Stimulated activated CD4-positive, alpha-beta T cell treated with anti-CD3 and anti-CD28 coated beads, Interleukin-1b, Interleukin-23, amount 100 ng/mL, for 24 hours (primary cell): ENCODE measurements at places on chromosomes 1 and 21.
A peak's percentile ranks its signal among the peaks of the same experiment; 100 is the strongest.

DNA sequence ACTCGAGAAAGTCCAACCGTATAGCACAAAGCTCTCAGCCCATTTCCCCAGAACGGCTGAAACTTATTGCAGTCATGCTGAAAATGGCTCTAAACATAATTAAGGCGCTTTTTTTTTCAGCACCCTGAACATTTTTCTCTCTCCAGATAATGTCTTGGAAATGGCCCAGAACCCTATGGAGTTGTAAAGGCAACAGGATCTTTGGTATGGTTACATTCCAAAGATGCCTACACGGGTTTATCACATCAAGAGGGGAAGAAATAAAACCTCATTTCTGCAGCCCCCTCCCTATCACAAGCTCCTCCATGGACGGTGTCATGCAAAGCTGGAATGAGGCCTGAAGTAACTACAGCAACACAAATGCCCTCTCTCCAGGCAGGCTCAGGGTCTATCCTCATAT lies 126.4 kb upstream of the GALNT2 start:
- DNase-seq: no peak

DNA sequence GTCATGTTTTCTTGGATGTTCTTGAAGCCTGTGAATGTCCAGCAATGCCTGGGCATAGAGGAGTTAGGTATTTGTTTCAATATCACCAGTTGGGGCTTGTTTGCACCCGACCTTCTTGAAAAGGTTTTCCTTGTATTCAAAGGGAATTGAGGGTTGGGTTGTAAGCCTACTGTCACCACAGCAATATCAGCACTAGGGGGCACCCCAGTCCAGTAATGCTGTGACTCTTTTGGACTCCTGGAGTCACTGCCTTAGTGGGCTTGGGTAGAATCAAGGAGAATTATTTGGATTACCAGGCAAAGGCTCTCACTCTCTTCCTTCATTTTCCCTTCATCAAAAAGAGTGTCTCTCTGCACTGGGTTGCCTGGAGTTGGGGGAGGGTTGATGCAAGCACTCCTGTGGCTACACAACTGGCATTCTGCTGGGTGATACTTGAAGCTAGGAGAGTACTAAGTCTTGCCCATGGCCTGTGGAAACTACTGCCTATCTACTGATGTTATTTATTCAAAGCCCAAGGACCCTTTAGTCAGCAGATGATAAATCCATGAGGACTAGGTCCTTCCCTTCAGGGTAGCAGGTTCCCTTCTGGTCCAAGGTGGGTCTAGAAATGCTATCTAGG lies 34.5 kb downstream of the OR10R2 start:
- DNase-seq: peak; percentile 23

- no peak for DNase-seq
Observed at GRCh38 chr1:244273845-244274619, 177.7 kb downstream of the ADSS2 start.

DNA sequence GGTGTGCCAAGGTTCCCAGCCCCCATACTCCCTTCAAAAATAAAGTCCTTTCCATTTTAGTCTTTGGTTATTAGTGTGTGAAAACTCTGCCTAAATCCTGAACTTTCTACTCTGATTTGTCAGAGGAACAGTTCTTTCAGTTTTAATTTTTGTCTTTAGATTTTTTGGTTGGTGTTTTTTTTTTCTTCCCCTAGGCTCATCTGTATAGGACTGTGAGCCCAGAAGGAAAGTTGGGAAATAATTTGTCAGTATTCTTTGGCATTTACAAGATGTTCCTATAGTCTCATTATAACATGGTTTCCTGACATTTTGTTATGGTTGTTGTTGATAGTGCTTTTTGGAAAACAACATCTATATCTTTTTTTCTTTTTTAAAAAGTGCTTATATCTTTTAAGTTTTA lies 38.0 kb downstream of the LAMC1 start:
- DNase-seq: no peak

- DNase-seq: no peak
Observed at GRCh38 chr1:116819081-116819480, 64.9 kb downstream of the CD2 start.

GRCh38 chr1:217004776-217005436 lies 281.7 kb upstream of the ESRRG start:
- DNase-seq: no peak

DNA sequence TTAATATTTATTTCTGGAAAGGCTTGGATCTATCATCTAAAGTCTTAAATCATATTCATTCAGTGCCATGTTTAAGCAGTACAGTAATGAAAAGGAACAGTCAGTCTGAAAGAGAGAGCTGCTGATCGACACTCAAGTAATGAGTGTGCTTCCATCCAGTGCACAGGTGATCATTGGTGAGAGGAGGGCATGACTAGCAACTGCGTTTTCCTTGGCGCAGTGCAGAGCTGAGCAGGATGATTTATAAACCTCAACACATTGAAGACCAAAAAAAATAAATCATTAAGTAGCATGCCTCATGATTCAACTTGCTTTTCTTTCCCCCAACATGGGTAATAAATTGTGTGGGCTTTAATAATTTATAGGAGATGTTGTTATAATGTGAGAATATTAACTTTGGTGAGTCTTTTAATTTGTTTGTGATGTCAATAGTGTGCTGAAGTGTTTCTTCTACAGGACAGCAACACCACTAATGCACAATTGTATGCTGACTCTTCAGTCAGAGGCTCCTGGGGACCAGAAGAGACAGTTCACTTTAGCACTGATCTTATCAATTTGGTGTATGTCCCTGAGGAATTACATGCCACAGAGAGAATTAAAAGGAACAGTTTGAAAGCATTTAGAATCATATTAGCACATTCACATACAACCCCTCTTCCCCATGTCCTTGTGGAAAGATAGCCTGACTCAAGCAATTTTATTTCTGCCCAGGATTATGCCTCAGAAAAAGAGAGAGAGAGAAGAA lies 199.7 kb upstream of the ADGRL2 start:
- DNase-seq: no peak

DNA sequence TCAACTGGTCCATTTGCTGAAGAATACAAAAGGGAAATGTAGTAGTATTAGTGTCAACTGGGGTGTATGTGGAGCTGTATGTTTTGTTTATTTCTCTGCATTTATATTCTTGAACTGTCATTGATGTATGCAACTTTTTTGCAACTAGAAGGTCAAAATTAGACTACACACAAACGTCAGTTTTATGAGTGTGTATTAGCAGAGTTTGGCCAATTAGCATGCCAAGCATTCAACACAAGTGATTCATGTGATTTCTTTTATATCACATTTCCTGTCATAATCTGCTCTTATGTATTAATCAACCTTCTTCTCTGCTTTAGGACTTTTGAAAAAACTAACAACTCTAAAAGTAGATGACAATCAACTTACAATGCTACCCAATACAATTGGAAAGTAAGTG lies 211.1 kb downstream of the LRRC40 start:
- no peak for DNase-seq

DNA sequence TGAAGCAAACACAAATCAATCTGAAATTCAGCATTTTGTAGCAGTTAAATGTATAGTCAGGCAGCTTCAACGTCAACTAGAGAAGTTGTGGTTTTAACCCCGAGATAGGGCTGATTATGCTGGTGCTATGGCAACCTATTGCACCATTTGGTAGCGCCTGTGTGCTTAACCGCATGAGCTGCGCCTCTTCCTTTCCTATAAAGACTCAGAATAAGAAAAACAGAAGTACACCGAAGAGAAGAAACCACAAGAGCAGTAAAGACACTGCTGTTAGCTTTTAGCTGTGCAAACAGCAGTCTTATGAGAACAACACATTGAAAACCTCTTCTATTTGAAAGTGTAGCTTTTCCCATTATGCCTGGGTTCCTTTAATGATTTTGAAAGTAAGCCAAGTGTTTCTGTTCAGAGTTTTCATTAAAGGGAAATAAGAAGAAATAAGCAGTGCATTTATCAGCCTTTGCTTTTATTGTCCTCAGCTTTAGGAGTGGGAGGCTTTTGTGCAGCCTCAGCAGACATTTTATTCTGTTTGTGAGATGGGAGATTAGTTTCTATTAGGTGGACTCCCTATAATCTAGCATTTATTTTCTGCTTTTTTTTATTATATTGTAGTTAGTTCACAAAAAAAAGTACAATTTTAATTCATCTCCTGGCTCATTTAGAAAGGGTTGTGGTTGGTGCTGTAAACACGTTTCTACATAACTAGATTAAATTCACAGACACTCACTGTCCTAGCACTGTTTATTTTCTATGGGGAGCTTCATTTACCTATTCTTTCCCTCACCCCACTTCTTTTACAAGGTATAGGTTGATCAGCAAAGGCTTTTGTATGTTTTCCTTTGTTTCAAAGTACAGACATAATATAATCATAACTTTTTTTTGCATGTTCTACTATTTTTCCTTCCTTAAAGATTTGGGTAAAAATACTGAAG lies 43.3 kb downstream of the PTPRC start:
- no peak for DNase-seq

GRCh38 chr21:45362077-45362747 lies 42.8 kb upstream of the COL18A1 start:
- no peak for DNase-seq

- no peak for DNase-seq
Observed at GRCh38 chr1:168031198-168031597, 94.3 kb upstream of the MPC2 start.

- DNase-seq: no peak
Observed at GRCh38 chr1:217133958-217134856, 411.0 kb upstream of the ESRRG start.
